Breast epithelium (tissue), 4 donors: ENCODE measurements at places on chromosomes 7 and 10. TPM values are rescaled to one million over a fixed set of nuclear protein-coding genes. Genes with fewer than 3 reads are reported as not detected.

Gene NFE2L3
- 5.8 TPM for total RNA-seq

- no peaks in the 10 kb centered on the region for H3K36me3 ChIP-seq
- no peak for DNase-seq
- H3K4me1 ChIP-seq: peaks cover 3% of the 10 kb centered on the region
- no peaks in the 10 kb centered on the region for H3K27me3 ChIP-seq
Observed at GRCh38 chr10:34716234-34716633, 98.9 kb downstream of the PARD3 start.

Gene TOMM7
- 210 TPM for total RNA-seq

Gene PRLHR
- not detected for total RNA-seq

Gene PPP1R17
- not detected for total RNA-seq

DNA sequence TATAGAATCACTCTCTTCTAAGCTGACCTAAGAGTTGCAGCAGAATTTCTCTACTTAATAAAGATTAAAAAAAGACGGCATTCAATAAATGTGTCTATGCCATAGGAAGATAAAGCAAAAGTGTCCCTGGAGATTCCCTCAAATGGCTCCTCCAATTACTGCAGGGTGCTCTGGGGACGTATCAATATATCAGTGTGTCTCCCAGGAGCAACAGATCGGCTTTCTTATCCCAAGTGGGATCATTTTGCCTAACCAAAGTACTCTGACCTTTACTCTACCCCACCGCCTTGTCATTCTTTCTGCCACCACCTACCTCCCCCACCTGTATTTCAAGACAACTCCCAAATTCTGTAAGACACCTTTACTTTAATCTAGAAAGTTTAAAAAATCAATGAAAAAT lies 202.0 kb upstream of the SEMA3C start:
- H3K4me1 ChIP-seq: no peaks in the 10 kb centered on the region
- DNase-seq: no peak
- no peaks in the 10 kb centered on the region for H3K36me3 ChIP-seq
- H3K27ac ChIP-seq: no peak overlapping the region

Gene HABP2
- 0.66 TPM for total RNA-seq

- H3K36me3 ChIP-seq: no peaks in the 10 kb centered on the region
- H3K27ac ChIP-seq: no peak overlapping the region
- no peaks in the 10 kb centered on the region for H3K27me3 ChIP-seq
Observed at GRCh38 chr7:110522761-110523200, 568.1 kb upstream of the LRRN3 start.
